ENCODE measurements at places on chromosomes 1 and 21.

GRCh38 chr21:40569357-40569756, 277.6 kb downstream of the DSCAM start:
- no peak for DNase-seq

- no peak for DNase-seq
Measured at GRCh38 chr1:15825800-15826199, 18.4 kb upstream of the UQCRHL start.

GRCh38 chr1:14794136-14794768, 195.8 kb downstream of the KAZN start:
- no peak for DNase-seq

GRCh38 chr1:61956016-61956645, 213.9 kb downstream of the PATJ start:
- no peak for DNase-seq

GRCh38 chr21:41369105-41369919, 7.5 kb downstream of the MX2 start:
- peak; percentile 69 for DNase-seq

DNA sequence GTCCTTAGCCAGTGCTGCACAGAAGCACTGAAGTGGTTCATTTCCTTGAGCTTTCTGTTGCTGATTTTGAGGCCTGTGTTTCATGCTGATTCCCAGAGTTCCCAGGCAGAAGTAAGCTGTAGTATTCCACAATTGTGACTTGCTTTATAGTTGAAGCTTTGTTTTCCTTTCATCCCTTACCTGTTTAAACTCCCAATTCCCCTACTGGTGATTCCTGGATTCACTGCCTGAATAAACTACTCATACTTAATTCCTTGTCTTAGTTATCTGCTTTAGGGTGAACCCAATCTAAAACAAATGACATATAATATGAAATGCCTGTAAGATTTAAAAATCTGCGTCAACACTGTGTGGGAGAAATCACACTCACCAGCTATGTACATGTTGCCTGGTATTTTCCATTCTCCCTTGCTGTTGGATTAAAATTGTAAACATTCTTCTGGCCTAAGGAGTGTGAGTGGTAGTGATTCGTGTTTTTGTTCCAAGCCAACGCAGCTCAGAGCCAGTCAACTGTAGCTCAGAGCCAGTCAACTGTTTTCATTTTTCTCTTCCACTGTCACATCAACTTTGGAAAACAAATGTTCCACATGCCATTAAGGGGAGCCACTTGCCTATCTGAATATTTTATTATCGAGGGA, 879.4 kb downstream of the MRPL39 start:
- no peak for DNase-seq

- no peak for DNase-seq
Measured at GRCh38 chr21:34950980-34951379, 98.1 kb downstream of the RUNX1 start.

DNA sequence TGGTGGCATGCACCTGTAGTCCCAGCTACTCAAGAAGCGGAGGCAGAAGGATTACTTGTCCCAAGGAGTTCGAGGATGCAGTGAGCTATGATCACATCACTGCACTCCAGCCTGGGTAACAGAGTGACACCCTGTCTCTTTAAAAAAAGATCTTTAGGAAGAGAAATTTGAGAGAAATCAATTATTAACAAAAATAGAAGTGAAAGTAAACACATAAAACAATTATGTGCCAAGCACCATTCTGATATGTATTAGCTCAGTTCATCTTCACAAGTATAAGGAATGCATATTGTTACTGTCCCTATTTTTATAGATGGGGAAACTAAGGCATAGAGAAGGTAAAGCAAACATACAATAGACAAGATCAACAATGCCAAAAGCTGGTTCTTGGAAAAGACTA, 48.1 kb downstream of the MATN1 start:
- DNase-seq, result no peak

GRCh38 chr1:230814949-230815692, 53.2 kb downstream of the C1orf198 start:
- no peak for DNase-seq

- DNase-seq, result no peak
Measured at GRCh38 chr21:40602080-40602479, 244.9 kb downstream of the DSCAM start.

- no peak for DNase-seq
Measured at GRCh38 chr1:15952317-15953258, 23.3 kb downstream of the ZBTB17 start.

GRCh38 chr21:26412885-26413284, 160.2 kb downstream of the CYYR1 start:
- DNase-seq, result no peak

All from retina (tissue), 1 donor.